ENCODE measurements at places on chromosomes 3 and 15.

DNA sequence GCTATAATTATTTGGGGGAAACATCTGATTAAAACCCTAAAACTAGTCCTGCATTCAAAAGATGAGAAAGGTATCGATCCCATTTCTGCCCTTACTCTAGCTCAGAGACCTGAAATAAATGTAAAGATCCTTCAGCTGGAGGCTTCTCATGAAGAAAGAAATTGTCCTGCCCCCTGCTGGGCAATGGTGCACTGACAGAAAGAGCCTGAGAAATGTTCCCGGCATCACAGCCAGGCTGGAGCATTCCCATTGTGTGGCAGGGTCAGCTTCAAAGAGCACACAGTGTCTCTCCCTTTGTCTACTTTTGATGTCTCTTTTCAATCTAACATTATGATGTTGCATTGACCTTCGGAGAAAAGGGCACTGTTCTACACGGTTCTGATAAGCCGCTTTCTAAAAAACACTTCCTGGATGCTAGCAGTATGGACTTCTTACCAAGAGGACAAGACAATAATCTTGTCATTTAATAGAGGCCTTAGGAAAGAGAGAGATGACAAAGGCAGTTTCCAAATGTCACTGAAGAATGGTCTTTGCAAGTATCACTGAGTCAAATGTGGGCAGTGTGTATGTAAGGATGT lies 287.5 kb downstream of the MAGI1 start:
- no peak for DNase-seq

DNA sequence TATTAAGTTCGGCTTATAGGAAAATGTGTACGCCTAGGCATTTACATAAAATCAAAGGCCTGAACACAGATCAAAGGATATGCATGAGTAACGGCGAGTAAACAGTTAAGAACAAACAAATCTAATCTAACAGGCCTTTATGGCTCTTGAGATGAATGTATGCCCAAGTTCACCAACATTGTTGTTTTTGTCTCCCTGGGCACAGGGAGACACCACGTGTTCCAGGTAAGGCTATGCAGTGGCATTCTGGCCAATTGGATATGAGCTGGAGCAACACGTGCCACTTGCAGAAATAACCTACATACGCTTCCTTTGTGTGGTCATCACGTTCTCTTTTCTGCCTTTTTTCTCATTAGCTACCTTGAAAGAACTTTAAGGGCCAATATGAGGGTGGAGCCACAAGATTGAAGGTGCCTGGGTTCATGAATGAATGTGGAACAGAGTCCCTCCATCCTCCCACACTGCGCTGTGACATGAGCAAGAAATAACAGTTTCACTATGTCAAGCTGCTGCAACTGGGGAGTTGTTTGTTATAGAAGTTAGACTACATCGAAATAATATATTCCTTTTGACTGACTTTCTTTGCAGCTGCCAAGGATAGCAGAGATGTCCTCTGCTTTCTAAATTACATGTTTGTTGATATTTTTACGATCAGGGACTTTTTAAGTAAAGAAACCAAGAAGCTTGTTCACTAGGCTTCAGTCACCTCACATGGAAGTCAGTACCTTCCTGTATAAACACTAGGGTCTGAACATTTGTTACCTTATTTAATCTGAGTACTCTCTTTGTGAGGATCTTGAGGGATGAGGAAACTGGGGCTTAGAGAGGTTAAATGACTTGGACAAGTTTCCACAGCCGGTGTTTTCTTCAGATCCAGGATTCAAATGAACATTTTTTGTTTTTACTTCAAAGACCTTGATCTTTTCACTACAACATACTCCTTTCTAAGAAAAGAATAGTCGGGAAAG lies 427.5 kb upstream of the TBL1XR1 start:
- no peak for DNase-seq

GRCh38 chr3:190004656-190005055 lies 116.0 kb downstream of the P3H2 start:
- DNase-seq, result no peak

DNA sequence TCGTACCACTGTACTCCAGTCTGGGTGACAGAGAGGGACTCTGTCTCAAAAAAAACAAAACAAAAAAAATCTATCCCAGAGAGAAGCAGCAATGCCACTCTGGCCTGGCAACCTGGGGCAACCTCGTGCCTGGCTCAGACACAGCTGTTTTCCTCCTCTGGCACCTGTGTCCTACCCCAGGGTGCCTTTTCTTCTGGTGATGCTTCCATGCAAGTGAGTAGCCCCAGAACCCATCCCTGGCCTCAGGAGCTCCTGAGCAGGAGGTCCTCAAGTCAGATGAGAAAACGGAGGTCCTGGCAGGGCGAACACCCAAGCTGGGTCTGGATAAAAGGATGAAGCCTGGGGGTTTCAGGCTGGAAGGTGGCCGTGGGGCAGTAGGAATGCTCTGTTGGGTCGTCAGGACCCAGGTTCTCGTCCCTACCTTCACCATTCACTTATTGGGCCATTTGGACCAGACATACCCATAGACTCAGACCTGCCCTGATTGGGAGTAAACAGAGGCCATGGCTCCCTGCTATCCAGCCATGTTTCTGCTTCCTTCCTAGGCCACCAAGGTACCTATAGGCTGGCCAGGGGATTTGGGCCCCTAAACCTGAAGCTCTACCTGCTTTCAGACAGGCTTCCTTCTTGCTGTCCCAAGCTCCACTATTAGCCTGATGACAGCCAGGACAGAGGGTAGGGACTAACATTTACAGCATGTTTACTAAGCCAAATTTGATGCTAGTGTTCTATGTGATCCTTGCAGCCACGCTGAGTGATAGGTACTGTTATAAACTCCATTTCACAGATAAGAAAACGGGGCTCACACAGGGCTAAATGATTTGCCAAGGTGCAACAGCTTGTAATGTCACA lies 102.2 kb downstream of the DAPK2 start:
- DNase-seq, result no peak

DNA sequence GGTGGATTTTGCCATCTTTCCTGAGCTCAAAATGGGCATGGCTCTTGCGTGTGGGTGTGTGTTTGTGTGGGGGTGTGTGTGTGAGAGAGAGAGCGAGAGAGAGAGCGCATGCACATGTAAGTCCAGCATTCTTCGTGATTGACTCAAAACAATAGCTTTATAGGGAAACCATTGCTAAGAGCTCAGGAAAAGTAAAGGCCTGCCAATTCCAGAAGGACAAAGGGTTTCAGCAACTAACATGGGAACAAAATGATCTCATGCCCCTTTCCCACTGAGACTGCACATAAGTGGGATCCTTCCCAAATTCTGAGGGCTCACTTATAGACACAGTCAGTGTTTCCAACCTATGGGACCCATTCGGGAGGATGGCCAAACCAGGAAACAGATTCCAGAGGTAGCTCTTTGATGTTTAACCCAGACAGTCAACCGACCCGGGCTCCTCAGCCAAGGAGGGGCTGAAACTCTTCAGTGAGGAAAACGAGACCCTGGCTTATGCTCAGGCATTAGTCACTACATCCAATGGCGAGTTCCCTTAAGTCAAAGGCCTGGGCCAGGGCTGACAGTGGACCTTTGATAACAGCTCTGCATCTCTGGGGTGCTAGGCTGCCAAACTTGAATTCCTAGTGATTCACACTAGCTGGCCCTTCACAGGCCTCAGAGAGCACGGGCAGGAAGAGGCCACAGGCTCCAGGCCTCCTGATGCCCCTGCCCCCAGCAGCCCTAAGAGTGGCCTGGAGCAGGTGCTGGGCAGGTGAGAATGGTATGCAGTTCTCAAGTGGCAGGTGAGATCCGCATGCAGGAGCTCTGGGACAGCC lies 305.0 kb upstream of the C2CD4B start:
- no peak for DNase-seq

DNA sequence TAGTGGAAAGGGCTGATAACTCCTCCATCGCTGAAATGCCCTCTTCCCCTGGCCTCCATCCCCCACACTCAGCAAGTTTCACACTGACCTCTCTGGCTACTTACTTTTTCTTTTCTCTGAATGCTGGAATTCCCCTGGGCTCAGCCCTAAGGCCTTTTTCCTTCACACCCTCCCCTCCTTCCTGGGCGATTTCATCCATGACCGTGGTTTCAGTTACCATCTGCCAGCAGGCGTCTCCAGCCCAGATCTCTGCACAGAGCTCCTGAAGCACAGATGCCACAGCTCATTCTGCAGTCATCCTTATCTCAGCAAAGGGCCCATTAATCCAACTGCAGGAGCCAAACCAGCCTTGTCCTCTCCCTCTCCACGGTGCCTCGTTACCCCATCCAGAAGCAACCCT lies 114.0 kb downstream of the RFTN1 start:
- DNase-seq, result no peak

DNA sequence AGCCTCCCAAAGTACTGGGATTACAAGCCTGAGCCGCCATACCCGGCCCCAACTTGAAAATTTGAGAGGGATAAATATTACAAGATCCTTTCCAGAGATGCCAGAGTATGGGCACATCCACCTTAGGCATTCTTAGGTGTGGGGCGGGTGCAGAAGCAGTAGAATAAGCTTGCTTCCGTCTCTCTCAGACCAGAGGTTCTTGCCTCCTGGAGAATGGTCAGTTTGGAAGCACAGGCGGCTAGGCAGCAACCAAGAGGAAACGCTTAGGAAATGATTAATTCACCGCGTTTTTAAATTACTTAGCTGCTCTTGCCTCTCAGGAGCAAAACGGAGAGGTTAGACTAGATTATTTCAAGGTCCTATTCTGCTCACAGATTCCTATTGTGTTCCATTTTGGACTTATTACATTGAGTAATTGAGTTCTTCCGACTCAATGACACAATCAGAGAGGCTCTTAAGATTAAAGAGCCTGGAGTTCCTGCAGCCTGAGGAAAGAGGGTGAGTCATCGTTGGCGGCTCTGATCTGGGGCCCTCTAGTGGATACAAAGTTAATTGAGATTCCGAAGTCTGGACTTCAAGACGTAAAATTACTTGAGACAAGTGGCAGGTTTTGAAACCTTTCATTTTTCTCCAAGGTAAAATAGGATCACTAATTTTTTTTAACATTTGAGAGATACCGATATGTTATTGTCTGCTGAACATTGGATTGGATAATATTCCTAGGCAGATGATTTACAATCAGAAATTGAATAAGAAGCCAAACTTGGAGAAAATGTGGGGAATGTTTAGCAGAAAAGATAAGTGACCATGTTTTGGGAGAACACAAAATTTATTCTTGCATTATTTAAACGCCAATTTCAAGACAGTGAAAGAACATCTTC lies 5.8 kb upstream of the TOPAZ1 start:
- peak; percentile 15 for DNase-seq

GRCh38 chr15:76932135-76932966 lies 802 bp downstream of the RCN2 start:
- no peak for DNase-seq

GRCh38 chr3:34884007-34884406 lies 755.3 kb upstream of the ARPP21 start:
- DNase-seq, result no peak

DNA sequence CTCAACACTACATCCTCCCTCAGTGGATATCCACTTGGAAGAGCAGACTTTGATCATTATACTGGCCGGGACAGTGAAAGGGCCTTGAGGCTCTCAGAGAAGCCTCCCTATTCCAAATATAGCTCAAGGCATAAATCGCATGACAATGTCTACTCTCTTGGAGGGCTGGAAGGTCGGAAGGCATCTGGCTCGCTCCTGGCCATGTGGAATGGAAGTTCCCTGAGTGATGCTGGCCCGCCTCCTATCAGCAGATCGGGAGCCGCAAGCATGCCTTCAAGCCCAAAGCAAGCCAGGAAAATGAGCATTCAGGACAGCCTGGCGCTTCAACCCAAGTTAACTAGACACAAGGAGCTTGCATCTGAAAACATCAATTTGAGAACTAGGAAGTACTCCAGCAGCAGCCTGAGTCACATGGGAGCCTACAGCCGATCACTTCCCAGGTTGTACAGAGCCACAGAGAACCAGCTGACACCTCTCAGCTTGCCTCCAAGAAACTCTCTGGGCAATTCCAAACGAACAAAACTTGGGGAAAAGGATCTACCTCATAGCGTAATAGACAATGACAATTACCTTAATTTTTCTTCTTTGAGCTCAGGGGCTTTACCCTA lies 25.4 kb downstream of the PHLDB2 start:
- no peak for DNase-seq

DNA sequence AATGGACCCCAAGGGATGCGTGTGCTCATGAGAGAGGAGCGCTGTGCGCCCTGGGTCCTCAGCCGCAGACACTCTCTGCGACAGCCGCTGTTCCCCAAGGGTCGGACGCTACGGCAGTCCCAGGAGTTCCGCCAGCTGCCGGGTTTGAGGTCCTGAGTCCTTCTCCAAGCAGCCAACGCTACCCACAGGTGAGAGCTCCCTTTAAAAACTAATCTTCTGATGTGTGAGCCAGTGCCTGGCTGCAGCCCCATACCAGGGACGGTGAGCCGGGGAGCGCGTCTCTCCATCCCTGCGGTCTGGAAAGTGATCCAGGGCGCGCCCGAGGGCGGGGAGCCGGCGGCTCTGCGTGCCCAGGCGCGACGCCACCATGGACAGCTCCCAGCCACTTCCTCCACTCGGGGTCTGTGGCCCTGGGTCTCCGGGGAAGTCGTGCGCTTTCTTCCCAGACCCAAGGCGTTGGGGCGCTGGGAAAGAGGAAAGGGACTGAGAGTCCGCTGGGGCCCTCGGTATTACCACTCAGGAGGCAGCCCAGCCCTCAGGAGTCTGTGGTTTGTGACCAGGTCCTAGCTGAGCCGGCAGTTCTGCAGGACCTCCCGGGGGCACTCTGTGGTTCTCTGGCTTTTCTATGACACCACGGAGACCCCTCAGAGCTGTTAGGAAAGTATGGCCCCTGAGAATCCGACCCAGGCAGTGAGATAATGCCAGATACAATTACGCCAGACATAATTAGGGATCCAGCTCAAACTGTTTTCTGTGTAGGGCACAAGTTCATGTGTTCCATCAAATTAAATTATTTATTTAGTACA lies 1.4 kb downstream of the CEMIP start:
- no peak for DNase-seq

DNA sequence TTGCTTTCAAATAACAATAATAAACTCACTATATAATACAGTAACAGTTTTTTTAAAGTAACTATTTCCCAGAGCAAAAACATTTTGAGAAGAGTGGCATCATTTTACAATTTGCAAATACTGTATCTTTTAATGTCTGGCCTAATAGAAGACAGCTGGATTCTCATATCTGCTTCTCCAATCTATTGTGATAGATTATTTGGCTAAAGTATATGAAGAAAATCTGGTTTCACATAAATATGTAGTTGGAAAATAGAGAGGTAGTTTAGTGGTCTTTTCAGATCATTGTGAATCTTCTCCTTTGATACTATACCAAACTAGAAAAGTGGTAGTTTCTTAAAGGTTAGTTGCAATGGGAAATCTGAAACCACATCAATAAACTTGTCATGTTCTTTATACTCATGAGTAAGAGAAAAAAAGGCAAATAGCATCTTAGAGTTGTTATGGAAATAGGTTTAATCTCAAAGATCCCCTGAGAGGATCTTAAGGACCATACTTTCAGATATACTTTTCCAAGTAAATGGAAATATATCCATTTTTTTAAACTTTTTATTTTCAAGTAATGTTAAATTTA lies 124.8 kb upstream of the NR2E3 start:
- no peak for DNase-seq

GRCh38 chr3:4587838-4588105 lies 94.6 kb downstream of the ITPR1 start:
- DNase-seq, result no peak

All from activated effector memory CD4-positive, alpha-beta T cell treated with Interleukin-2 at 50 U/mL for 16 hours (primary cell).